ENCODE measurements at places on chromosomes 7 and 10.

GRCh38 chr7:5429857-5430611 lies 6.4 kb upstream of the TNRC18 start:
- DNase-seq: no peak

DNA sequence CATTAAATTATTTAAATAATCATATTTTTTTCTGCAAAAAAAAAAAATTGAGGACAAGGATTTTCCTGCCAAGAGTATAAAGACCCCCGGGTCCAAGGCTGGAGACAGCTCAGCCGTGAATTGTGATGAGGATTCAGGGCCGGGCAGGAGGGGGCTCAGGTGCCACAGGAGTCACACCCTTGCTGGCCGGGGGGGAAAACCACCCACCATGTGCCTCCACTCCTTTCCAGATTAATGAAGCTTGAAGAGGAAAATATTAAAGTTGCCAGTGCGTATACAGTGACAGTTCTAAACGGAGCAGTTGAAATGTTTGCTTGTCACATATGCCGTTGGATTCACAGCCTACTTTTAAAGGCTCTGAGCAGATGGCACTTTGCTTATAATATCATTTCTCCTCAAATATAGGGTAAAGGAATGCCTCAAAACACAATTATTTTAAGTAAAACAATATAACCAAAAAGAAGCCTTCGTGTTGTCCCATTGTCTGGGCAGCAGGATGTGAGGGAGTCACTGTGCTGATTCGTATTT lies 49.6 kb downstream of the ADARB2 start:
- no peak for DNase-seq

DNA sequence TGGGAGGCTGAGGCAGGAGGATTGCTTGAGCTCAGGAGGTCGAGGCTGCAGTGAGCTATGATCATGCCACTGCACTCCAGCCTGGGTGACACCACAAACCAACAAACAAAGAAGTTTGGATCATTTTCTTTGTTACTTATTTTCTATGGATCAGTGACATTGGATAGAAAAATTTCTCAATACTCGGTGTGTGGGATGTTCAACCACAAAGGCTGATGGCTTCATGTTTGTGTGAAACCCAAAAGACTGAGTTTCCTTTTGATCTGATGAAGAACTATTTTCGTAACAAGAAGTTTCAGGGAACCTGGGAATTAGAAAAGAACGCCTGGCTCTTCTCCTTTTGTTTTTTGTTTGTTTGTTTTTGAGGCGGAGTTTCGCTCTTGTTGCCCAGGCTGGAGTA lies 104.0 kb downstream of the HOXA1 start:
- no peak for DNase-seq

GRCh38 chr7:96775046-96775445 lies 65.4 kb upstream of the SEM1 start:
- DNase-seq: no peak

GRCh38 chr10:78634389-78634815 lies 434.4 kb upstream of the ZMIZ1 start:
- DNase-seq: no peak

- DNase-seq: no peak
Observed at GRCh38 chr10:58638388-58638787, 125.7 kb downstream of the BICC1 start.

DNA sequence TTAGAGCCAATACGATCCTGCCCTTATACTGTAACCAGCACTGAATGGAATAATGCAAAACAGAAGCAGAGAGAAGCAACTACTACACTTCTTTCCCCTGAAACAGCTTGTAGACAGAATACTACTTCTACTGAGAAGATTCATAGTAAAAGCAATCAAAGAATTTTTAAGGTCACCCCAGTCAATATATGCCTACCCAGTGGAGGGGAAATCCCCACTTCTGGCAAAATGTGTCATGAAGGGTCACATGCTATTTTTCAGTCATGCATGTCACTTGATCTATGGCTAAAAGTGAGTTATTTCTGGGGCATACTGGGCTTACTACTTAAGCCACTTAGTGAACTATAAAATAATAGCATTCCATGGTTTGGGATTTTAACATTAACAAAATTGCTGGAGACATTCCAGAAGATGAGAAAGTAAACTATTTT lies 25.6 kb downstream of the IRF5 start:
- DNase-seq: no peak

DNA sequence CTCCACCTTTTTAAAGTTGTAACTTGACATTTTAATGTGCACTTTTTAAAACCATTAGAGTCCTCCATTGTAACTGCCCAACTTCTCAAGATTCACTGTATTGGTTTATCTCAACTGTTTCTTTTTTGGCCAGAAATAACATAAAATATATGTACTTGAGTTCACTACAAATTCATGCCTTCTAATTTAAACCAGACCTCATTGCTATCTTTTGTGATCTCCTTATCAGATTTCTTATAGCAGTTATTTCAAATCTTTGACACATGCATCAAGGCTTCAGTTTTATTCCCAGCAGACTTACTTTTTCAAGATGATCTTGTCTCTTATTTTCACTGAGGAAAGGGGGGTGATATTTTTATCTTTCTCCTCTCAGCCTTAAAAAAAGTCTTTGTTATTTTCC lies 154.3 kb downstream of the PHF14 start:
- DNase-seq: no peak

- DNase-seq: no peak
Observed at GRCh38 chr10:124641282-124642087, 102.7 kb downstream of the FAM53B start.

GRCh38 chr7:92708111-92709042 lies 118.2 kb upstream of the FAM133B start:
- no peak for DNase-seq

DNA sequence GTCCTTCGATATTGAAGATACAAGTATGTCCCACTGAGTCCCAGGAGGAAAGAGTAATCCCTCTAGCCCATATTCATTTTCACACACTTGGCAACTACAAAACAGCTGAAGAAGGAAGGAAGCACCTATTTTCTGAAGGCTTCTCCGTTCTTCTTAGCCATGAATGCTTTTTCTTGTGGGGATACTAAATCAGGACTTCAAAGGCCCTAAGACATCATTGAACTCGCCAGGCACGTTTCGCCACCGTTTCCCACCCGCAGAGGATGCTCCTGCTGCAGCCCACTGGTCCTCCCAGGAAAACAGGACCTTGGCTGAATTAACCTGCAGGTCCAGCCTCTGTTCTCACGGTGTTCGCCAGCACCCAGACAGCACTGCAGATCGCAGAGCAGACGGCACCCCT lies 561.5 kb downstream of the DNAJB6 start:
- no peak for DNase-seq

GRCh38 chr10:13716081-13717071 lies 129.6 kb downstream of the PRPF18 start:
- no peak for DNase-seq

DNA sequence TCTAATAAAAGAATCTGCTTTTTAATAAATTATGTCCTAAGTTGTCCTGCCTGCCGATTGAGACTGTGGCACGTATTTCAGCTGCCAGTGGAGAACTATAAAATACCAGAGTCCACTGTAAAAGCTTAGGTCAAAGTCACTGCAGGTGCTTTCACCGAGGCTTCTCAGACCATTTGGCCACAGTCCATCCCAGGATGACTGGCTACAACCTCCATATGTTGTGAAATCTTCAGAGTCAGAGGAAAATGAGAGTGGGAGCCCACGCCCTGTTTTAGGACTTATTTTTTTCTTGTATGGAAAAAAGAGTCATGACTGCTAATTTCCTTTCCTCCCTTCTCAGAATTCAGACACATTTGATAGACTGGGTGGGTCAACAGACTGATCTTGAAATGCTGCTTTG lies 182.9 kb downstream of the ANK3 start:
- DNase-seq: no peak

DNA sequence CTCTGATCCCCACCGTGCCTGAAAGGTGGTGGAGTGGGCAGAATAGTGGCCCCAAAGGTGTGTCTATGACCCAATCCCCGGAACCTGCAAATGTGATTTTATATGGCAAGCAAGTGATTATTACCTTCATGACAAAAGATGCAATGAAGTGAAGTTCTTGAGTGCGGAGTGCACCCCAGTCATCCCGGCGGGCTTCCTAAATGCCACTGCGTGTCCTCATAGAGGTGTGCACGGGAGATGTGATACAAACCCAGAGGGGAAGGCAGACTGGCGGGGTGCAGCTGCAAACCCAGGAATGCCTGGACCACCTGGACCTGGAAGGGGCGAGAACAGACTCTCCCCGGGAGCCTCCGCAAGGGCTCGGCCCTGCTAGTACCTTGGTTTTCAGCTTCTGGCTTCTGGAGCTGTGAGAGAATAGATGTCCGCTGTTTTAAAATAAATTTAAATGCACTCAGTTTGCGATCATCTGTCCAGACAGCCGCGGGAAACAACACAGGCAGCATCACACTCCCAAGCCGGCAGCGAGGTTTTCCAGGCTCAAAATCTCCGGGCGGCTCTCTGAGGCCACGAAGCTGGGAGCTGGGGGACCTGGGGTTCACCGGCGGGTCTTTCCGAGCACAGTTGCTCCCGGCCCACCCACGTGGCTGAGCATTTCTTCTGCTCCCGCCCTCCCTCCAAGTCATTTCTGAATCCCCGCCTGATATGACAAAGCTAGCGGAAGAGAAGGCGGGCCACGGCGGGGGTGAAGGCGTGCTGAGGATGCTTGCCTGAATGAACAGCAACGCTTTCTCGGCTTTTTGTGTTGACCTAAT lies 50.4 kb upstream of the EBF3 start:
- DNase-seq: no peak

DNA sequence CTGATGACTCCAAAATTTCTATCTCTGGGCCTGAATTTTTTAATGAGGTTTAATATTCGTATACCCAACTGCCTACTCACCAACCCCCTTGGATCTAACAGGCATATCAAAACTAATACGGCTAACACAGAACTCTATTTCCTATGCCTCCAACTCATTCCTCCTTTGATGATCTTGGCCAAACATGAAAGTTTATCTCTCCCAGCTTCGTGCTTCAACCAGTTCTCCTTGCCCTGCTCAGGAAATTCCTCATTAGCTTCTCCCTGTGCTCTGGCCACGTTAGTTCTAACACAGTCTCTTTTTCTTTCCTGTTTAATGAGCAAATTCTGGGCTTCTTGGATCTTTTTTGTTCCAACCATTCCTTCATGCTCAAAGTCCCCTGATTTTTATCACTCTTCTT lies 138.9 kb upstream of the PTN start:
- DNase-seq: no peak

DNA sequence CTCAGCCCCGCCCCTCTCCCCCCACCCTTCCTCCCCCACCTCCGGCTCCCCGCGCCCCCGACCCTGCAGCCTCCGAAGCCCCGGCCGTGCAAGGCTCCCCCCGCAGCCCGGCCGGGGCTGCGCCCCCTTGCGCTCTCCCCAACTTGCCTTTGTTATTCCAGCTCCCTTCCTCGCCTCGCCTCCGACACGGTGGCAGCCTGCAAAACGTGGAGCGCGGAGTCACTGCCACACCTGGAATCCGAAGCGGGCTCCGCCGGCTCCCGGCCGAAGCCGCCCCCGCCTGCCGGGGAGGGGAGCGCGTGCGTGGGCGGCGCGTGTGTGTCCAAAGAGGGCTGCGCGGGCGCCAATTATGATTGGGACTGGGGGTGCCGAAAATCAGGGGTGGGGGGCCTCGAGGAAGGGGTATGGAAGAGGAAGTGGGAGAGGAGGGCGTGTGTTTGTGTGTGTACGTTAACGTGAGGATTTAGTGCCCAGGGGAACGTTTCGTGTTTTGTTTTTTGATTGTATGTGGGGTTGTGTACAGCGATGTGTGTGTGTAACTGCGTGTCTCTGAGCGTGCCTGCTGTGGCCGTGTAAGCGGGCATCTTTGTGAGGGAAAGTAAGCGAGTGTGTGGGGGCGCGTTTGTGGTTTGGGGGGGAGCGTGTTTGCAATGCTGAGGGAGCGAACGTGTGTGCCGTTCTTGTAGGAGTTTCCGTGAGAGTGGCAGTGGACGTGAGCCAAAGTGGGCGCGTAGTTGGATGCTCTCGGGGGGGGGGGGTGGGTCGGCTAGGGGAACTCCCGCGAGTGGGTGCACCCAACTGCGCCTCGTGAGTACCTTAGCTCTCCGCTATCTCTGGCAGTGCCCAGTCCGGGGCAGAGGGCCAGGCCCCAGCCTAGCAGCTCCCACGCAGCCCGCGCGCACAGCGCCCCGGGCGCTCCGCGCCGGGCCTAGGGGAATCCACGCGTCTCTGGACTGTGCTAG lies 1.2 kb upstream of the ZMIZ1 start:
- peak; percentile 79 for DNase-seq

GRCh38 chr10:80333983-80334382 lies 22.6 kb downstream of the DYDC1 start:
- no peak for DNase-seq

GRCh38 chr10:1658658-1659057 lies 78.7 kb downstream of the ADARB2 start:
- DNase-seq: no peak

DNA sequence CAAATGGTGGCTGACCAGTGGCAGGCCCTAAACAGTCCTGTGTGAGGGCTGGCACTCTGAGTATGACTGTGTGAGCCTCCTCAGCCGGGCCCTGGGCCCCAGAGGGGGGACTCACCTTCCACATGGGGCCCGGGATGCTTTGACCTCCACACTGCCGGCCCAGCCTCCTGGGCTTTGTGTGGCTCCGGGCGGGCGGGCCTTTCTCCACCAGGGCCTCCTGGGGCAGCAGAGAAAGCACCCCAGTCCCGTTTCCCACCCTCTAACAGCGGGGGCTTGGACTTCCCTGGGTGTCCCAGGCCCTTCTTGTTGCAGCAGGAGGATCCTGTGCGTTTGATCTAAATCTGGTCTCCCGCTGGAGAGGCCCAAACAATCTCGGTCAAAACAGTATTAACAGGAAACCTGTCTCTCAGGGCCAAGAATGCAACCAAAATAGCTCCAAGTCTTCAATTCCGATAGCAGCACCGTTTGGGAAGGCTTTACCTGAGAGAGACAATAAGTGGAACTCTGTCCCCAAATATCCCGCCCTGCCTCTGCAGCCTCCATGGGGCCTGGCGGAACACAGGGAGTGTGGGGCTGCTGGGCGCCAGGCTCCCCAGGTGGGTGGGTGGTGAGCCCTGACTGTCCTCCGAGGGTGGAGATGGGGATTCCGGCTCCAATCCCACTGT lies 104.8 kb upstream of the ZNF32 start:
- no peak for DNase-seq

GRCh38 chr10:35223016-35223415 lies 96.4 kb downstream of the CREM start:
- no peak for DNase-seq

GRCh38 chr10:16656895-16657294 lies 135.2 kb upstream of the C1QL3 start:
- DNase-seq: no peak

GRCh38 chr7:47967123-47967522 lies 12.3 kb downstream of the HUS1 start:
- no peak for DNase-seq

DNA sequence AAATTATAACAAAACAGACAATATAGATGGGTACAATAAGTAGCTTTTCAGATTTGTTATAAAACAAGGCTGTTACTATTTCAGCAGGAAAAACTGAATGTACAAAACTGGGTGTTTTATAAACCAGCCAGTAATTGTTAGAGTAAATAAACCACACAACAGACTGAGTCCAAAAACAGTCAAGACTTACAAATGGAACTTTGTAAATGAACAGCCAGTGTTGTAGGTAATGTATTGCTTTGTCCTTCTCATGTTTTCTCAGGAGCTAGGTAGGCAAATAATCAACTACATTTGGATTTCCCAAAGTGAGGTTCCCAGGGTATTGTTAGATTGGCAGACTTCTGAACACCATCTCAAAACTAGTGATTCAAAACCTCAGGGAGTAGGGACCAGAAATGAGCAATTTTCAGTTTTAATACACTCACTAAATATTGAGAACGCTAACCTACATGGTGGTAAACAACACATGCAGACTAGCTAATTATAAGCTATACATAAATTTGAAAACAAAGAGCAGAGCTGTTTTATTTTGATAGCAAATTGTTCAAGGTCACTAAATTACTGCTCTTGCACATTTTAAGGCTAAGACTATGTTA lies 36.2 kb downstream of the HERPUD2 start:
- no peak for DNase-seq

GRCh38 chr10:99548041-99548530 lies 15.3 kb downstream of the NKX2-3 start:
- no peak for DNase-seq
